ENCODE measurements at places on chromosomes 2 and 18.

GRCh38 chr2:9847140-9847539, 3.9 kb downstream of the TAF1B start:
- DNase-seq, result no peak

DNA sequence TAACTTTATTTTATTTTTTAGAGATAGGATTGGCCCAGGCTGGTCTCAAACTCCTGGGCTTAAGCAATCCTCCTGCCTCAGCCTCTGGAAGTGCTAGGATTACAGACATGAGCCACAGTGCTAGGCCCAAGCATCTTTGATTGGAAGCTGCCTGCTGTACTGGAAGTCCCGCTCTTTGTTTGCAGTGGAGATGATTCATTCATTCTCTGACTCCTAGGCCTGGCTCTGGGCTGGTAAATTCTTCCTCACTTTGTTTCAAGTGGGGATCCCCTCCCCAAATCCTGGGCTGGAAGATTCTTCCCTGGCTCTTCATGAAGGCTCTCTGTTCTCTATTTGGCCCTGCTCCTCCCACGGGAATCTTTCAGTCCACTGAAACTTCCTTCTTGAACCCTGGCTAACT, 81.9 kb downstream of the NEURL3 start:
- DNase-seq, result no peak

DNA sequence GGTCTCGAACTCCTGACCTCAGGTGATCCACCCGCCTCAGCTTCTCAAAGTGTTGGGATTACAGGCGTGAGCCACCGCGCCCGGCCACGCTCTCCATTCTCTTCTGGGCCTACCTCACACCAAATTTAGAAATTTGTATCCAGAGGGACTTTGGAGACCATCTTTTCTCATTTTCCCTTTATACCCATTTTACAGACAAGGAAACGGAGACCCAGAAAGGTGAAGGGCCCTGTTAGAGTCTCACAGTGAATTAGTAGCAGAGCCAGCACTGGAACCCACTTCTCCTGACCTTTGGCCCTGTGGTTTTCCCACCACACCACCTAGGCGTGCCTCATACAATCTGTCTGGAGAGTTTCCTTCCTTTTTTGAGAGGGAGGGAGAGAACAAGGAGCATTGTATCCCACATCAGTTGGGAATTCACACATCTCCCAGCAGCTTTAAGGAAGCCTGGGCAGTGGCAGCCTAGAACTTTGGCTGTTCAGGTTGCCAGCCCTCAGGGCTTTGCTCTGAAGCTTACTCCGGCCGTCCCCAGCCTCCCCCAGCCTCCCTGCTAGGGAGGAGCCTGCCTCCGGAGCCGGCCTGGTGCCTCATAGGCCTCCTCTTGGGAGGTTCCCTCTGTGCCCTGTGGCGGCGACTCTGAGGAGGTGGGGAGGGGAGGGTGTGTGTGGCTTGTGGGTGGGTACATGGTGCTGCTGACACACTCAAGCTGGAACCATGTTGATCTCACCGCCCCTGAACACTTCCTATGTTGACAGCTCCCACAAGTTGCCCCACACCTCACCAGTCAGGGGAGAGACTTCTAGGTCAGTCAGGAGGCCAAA, 13.8 kb downstream of the FOSL2 start:
- peak; percentile 55 for DNase-seq

DNA sequence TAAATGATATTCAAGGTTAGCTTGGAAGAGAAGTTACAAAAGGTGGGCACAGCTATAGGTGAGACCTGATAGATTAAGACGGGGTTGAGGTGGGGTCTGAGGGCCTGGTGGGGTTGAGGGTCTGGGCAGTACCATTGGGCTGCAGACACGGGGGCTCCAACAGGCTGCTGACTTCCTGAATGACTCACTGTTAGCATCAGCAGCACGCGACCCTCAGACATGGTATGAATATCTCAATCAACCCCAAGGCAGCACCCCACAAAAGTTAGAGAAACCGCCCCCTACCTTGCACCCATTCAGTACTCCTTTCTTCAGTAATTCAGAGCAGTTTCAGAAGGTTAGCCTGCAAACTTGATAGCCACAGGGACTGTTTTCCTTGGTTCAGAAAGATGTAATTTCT, 10.8 kb upstream of the NCK2 start:
- no peak for DNase-seq

- DNase-seq, result no peak
Measured at GRCh38 chr2:170157025-170157684, 20.8 kb upstream of the MYO3B start.

GRCh38 chr2:139369423-139370409, 589.5 kb upstream of the NXPH2 start:
- DNase-seq, result no peak

DNA sequence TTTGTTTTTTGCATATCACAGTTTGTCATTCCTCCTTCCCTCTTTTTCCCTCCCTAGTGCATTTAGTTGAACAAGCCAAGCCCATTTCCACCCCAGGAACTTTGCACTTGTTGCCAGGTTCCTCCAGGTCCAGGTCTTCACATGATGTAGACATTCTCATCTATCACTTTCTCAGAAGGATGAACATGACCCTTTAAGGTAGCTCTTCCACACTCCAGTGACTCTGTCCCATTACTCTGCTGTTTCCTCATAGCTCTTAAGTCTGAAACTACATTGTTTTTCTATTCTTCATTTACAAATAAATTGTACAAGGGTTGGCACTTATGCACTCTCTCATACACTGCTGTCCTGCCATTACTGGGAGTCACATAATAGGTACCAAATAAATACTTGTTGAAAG, 6.1 kb downstream of the KYNU start:
- no peak for DNase-seq

GRCh38 chr2:198700319-198700718, 757.4 kb downstream of the SATB2 start:
- DNase-seq, result no peak

- no peak for DNase-seq
Measured at GRCh38 chr2:10471046-10471571, 23.0 kb upstream of the ODC1 start.

GRCh38 chr2:23606968-23607367, 222.0 kb downstream of the KLHL29 start:
- DNase-seq, result no peak

GRCh38 chr2:191036363-191036762, 22.4 kb upstream of the STAT1 start:
- DNase-seq, result no peak

DNA sequence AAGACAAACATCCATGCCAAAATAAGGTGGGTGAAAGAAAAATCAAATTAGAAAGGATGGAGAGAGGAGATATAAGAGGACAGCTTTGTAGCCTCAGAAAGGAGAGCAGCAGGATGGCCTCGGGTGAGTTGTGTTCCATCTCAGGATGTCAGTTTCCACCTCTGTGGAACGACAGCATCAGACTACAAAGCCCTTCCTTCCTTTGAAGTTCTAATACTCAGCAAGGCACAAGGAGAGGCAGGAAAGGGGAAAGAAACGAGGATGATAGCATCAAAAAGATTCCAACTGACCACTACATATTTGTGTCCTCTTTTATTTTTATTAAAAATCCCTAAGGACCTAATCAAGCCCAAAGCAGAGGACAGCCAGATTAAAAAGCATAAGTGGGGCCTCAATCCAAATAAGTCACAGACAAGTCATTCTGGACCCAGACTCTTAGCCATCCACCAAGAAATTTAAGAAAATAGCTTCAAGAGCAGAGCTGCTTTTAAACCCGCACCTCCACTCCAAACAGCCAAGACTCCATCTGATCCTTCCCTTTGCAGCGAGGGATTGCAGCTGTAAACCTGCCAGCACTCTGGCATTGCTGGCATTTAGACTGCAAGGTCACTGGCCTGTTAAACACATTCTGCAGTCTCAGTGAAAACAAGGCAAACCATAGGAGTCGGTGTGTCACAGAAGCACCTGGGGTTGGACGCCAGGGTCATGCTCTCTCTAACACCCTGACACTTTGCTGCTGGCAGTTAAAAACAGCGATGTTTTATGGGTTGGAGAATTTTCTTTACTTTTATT, 314.5 kb upstream of the CHAC2 start:
- no peak for DNase-seq

GRCh38 chr2:148882051-148882450, 7.0 kb downstream of the KIF5C start:
- no peak for DNase-seq

- no peak for DNase-seq
Measured at GRCh38 chr2:142936629-142937028, 59.2 kb downstream of the KYNU start.

GRCh38 chr2:239002954-239003623, 155.2 kb downstream of the TWIST2 start:
- no peak for DNase-seq

DNA sequence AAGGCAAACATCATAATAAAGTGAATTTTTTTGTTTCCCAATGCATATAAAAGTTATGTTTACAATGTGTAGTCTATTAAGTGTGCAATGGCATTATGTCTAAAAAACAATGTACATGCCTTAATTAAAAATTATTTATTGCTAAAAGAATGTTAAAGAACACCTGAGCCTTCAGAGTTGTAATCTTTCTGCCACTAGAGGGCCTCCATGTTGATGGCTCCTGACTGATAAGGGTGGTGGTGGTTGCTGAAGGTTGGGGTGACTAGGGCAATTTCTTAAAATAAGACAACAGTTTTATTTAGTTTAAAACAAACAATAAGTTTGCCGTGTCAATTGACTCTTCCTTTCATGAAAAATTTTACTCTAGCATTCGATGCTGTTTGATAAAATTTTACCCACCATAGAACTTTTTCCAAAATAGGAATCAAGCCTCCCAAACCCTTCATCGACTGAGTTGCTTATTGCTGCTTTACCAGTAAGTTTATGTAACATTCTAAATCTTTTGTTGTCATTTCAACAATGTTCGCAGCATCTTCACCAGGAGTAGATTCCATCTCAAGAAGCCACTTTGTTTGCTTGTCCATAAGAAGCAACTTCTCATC, 32.3 kb downstream of the MAP3K2 start:
- DNase-seq, result peak; percentile 39

GRCh38 chr2:147910990-147911473, 66.2 kb downstream of the ACVR2A start:
- peak; percentile 49 for DNase-seq

GRCh38 chr2:232551776-232552175, 1.3 kb downstream of the EIF4E2 start:
- no peak for DNase-seq

DNA sequence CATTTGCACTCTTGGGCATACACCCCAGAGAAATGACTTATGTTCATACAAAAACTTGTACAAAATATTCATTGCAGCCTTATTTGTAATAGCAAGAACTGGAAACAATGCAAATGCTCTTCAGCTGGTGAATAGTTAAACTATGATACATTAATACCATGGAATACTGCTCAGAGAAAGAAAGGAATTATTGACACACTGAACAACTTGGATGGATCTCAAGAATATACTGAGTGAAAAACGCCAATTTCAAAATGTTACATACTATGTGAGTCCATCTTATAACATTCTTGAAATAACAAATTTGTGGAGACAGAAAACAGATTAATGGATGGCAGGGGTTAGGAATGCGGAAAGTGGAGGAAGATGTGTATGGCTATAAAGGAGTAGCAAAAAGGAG, 17.2 kb downstream of the LNPK start:
- no peak for DNase-seq

DNA sequence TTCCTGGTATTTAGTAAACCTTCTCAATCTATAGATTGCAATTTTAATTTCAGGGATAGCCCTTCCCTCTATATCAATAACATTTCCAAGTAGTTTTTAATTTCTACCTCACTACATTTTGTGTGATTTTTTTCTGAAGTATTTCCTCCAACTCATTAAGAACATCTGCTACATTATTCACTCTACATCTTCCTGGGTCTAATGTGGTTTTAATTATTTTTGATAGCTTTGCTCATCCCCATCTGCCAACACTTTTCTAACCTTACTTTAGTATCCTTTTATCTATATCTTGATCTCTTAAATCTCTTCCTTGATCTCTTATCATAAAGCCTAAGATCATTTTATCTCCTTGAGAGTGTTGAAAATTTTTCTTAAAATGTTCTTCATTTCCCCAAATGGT, 278.3 kb upstream of the CYP26B1 start:
- no peak for DNase-seq

DNA sequence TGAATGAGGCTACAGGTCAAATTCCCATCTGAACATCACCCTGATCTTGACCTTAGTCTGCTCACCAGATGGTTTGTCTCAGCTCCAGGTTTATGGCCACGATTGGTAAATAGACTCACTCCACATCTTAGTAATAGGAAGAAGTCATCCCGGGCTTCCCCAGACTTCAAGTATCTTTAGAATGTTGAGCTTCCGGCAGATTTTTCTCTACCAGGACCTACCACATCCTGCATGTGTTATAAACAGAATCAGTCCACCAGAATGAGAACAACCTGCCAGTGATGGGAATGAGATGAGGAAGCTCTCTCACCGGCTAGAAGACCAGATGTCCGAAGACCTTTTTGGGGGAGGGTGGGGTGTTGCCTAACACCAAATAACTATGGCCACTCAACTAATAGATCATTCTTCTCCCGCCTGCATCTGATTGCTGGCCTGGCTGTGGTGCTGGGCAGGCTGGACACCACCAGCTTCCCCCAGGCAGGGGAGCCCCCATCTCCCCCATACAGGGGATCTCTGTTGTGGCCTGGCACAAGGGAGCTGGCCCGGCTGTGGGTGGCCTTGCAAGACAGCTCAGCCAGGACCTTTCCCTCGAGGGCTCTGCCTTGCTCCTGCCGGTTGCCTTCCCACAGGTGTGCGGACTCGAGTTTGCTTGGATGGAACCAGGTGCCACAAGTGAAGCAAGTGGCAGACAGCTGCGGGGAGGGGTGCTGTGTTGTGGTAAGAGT, 88.5 kb downstream of the SH3RF3 start:
- no peak for DNase-seq

DNA sequence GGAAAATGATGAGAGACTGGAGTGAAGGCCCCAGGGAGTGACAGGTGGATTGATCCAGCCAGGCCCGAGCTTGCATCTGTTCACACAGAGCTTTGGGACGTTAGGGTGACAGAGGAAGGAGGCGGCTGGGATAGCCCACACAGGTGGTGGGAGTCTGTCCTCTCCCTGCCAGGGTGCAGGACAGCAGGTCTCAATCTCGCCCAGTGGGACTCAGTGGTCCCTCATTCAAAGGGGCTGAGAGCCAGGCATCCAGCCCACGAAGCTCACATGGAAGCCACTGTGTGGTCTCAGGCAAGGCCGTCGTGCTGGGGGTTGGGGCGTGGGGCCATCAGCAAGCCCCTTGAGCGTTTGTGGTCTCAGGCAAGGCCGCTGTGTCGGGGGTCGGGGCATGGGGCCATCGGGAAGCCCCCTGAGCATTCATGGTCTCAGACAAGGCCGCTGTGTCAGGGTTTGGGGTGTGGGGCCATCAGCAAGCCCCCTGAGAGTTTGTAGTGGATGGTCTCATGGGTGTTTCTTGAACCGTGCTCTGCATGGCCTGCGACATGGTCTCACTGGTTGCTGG, 8.3 kb downstream of the KCNG2 start:
- DNase-seq, result no peak
